ENCODE measurements at places on chromosomes 16 and 17.

DNA sequence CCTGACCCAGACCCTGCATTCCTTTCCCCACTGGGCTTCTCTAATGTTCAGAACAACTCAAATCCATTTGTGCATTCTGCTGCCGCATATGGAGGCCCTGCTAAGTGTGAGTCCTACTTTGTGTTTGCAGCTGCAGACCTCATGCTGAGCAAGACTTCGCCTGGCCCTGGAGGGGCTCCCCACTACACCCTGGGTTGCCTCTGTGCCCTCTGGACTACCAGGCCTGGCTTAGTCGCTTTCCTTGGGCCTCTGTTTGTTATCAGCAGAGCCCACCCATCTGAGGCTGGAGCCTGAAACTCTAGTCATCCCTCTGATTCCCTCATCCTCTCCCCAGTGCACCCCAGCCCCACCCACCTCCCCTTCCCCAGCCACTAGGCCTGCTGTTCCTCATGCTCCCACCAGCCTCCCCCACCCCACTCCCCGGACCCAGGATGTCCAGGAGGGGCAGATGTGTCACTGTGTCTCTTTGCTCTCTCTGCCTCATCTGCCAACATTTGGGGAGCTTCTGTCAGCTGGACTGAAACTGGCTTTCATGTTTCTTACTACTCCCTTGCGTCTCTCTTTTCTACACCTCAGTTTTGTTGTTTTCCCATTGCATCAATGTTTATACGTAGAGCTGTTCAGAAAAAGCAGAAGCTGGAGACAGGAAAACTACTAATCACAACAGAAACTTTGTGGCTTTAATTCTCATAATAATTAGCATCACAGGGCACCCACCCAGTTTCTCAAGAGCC lies 17.9 kb upstream of the CD300E start:
- DNase-seq: no peak

DNA sequence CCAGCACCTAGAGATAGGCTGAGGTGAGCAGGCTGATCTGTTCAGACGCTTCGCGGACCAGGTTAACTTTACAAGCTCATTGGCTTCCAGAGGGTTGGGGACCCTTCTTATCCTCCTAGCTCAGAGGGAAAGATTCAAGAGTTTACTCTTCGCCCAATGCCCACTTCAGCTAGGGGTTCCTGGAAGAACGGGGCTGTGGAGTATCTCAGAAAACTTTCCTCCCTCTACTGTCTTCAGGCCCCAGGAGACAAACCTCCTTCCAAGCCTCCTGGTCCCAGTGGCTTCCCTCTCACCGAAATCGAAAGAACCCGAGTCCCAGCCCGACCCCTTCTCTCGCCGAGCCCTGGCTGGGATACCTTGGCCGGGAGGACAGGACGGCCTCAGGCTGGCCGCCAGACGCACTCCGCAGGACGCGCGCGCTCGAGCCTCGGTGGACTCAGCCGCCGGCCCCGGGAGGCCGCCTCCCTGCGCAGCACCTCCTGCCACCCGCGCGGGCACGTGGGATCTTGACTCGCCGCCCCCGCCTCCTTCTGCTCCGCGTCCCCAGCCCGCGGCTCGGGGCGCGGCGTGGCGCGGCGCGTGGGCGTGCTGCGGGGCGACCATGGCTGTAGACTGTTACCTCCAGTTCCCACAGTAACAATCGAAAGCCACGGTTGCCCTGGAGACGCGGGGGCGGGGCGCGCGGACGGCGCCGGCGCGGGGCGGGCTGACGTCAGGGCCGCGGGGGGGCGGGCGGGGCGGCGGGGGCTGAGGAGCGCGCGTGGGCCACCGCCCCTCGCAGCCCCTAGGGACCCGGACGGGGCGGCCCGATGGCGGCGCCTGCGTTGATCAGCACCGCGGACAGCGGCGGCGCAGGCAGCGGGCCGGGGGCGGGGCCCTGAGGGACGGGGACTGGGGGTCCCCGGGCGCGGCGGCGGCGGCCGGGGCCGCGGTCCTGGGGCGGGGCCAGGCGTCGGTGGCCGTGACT lies 5.3 kb upstream of the HIC1 start:
- peak; percentile 46 for DNase-seq

- peak; percentile 76 for DNase-seq
These were observed 8.2 kb downstream of the USP22 start for GRCh38 chr17:21034340-21035235.

DNA sequence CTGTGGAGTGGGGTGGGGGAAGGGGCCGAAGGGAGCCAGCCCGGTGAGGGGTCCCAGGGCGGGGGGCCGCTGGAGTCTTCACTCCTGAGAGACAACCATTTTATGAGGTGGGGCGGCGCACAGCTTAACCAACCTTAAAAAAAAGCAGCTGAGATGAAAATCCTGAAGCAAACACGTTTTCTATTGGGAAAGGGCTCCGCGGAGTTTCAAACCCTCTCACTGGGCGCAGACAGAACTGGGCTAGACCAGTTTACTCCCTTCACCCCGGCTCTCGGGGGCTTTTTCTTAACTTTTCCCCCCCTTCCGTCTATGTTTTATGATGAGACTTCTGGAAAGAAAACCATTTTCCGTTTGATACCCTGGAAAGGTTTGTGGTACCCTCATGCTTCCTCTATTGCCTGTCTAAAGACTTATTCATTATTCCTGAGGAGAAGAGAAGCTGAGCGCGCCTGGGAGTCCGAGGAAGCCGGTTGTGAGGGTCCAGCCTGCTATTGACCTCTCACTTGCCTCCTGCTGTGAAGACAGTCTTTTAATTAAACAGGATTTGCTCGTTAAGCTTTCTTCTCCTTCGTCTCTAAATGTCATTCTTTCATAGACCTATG lies 482 bp upstream of the SSH2 start:
- no peak for DNase-seq

- no peak for DNase-seq
These were observed 72.9 kb downstream of the HS3ST3B1 start for GRCh38 chr17:14373614-14374259.

- DNase-seq: no peak
These were observed 848 bp downstream of the DNASE1L2 start for GRCh38 chr16:2237102-2237482.

DNA sequence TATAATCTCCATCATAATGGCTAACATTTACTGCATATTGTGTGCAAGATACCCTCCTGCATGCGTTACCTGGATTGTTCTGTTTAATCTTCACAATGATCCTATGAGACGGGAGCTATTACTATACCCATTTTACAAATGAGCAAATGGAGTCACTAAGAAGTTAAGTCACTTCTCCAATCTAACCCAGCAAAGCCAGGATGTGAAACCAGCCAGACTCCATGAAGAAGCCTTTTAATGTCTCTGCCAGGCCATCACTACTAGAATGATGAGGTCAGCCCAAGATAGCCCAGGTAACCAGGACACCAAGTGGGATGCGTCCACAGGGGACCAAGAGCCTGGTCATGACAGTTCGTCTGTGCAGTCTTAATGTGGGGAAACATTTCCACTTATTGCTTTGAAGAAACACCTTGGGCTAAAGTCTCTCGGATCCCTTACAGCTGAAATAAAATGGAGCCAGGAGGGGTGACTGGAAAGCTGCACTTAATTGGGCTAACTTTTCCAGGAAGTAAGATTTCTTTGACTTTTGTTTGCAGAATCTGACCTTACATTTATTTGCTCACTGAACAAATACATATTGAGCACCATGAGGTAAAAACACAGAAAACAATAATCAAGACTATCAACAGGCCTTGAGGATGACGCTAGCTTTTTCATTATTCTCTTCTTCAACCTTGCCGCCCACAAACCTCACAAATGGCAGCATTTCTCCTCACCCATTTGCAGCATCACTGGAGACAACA lies 926 bp upstream of the SHCBP1 start:
- DNase-seq: no peak

- DNase-seq: no peak
These were observed 691.3 kb downstream of the MAF start for GRCh38 chr16:78909226-78909625.

- peak; percentile 77 for DNase-seq
These were observed 48.4 kb downstream of the RNF157 start for GRCh38 chr17:76191896-76192295.

GRCh38 chr16:19011169-19011731 lies 27.5 kb downstream of the TMC7 start:
- no peak for DNase-seq

DNA sequence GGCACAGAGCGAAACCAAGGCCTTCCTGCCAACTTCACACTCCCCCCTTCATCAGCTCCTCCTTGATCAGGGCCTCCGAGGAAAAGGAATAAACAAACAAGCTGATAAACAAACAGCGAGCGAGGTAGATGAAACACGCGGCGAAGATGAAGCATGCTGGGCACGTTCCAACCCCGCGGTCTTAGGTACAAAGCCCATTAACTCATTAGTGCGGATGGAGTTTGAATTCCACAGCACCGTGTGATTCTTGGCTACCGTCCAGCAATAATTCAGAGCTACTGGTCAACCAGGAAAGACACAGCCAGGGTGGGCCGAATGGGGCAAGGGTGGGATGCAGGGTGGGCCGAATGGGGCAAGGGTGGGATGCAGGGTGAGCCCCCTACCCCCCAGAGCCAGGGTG lies 67.3 kb downstream of the RBFOX3 start:
- no peak for DNase-seq

- no peak for DNase-seq
These were observed 2.0 kb downstream of the SLC13A5 start for GRCh38 chr17:6711081-6711674.

DNA sequence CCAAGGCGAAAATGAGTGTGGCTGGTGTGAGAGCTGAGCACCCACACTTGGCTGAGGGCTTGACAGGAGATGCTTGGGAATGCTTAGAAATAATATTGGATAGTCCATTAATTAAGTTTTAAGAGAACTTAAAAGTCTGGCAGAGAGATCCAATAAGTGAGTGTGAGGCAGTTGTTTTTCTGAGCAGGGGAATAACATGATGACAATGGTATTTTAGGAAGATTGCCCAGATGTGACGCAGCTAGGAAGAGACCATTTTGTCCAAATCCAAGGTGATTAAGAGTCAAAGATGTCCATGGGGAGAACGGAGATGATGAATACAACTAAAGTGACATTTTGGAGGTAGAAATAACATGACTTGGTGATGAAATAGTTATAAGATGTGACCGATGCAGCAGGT lies 102.8 kb upstream of the AXIN2 start:
- DNase-seq: no peak

- DNase-seq: no peak
These were observed 13.0 kb downstream of the GPR142 start for GRCh38 chr17:74380086-74380958.

- DNase-seq: no peak
These were observed 25.3 kb downstream of the RPH3AL start for GRCh38 chr17:327296-327695.

DNA sequence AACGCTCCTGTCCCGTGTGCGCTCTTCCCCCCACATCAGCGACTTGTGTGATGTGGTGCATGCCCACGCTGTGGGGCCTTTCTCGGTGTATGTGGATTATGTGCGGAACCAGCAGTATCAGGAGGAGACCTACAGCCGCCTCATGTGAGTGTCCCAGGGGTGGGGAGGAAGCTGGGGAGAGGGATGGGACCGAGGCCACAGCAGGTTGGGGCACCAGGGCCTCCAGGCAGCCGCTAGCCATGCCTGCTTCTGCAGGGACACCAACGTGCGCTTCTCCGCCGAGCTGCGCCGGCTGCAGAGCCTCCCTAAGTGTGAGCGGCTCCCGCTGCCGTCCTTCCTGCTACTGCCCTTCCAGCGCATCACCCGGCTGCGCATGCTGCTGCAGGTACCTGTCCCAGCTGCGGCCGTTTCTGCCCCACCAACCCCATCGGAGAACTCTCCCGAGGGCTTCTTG lies 5.8 kb downstream of the ARHGEF15 start:
- DNase-seq: no peak

DNA sequence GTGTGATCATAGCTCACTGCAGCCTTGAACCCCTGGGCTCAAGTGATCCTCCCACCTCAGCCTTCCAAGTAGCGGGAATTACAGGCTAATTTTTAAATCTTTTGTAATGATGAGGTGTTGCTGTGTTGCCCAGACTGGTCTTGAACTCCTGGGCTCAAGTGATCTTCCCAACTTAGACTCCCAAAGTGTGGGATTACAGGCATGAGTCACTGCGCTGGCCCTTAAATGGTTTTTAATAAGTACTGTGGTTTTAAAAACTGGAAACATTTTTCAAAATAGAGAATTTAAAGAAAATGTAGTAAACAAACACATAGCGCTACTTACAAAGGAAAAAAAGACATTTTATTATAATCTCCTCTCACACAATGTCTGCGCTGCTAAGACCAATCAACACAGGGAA lies 32.2 kb downstream of the MARCHF10 start:
- no peak for DNase-seq

GRCh38 chr17:65530523-65531255 lies 30.8 kb downstream of the AXIN2 start:
- DNase-seq: no peak

DNA sequence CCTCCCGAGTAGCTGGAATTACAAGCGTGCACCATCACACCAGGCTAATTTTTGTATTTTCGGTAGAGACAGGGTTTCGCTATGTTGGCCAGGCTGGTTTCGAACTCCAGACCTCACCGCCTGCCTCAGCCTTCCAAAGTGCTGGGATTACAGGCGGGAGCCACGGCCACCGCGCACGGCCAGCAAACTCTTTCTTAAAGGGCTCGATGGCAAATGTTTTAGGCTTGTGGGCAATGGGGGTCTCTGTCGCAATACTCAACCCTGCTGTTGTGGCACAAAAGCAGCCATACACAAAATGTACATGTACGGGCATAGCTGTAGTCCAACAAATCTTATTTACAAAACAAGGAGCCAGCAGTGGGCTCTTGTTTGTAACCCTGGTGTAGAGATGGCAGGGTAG lies 18.4 kb downstream of the PARN start:
- DNase-seq: no peak

DNA sequence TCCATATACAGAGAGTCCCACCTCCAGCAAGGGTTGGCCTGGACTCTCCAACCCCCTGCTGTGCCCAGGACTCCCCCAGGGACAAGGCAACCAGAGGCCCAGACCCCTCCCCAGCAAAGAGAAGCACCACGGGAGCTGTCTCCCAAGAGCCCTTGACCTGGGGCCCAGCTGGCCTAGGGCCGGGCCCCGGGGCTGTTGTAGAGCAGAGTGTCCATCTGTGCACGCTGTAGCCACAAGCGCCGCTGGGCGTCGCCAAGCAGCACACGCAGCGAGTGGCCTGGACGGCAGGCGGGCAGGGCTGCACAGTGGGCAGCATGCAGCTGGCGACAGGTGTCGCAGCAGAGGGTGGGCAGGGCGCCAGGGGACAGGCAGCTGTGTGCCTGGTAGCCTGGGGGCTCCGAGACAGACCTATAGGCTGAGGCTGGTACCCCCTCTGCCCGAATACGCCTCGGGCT lies 4.3 kb downstream of the SPATA2L start:
- no peak for DNase-seq

GRCh38 chr16:53159781-53160436 lies 105.1 kb downstream of the CHD9 start:
- peak; percentile 75 for DNase-seq

DNA sequence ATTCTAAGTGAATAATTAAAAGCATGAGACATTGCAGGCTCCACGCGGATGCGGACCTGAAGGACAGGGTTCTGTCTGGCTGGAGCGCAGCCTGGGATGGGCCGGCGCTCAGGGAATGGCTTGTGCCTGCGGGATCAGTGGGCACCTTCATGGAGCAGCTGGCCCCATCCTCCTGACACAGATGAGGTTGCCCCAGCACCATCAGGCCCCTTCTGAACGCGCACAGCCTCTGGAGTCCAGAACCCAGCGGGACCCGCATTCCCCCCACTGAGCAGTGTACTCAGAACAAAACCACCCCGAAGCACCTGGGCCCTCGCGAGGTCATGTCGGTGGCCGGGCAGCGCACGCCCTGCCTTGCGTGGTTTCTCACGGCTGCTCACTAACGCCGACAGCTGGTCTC lies 70.5 kb upstream of the CHMP6 start:
- DNase-seq: no peak
